ENCODE measurements at places on chromosomes 6 and 20.

- DNase-seq = no peak
These were observed 10.7 kb downstream of the RFPL4B start for GRCh38 chr6:112357791-112358190.

DNA sequence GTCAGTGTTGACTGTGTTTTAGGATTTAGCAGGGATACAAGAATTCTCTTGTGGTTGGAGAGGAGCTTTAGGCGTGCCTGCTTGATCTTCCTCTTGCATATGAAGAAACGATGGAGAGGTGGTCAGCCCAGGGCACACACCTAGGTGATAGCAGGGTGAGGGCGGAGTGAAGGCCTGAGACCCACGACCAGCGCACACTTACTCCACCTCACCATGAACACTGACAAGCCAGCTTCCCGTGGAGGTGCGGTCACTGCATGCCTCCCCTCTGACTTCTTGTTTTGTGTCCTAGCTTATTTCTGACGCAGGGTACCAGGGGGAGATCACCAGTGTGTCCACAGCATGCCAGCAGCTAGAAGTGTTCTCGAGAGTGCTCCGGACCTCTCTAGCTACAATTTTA lies 8.1 kb downstream of the NELFCD start:
- no peak for DNase-seq

GRCh38 chr6:3456898-3457709 lies at the start of gene SLC22A23:
Gene SLC22A23 (minus strand): TSS chr6:3457050. CDS start chr6:3456559, 491 bp downstream.
- no peak for DNase-seq

GRCh38 chr6:100203400-100203799 lies 209.4 kb upstream of the MCHR2 start:
- DNase-seq = peak; percentile 91

GRCh38 chr6:151870375-151870774 lies 62.9 kb downstream of the ESR1 start:
- DNase-seq = no peak
